ENCODE measurements at places on chromosomes 5 and 9. TPM values are rescaled to one million over a fixed set of nuclear protein-coding genes. Genes with fewer than 3 reads are reported as not detected.

GRCh38 chr5:119651486-119651885, 22.1 kb downstream of the FAM170A start:
- no peak for DNase-seq

DNA sequence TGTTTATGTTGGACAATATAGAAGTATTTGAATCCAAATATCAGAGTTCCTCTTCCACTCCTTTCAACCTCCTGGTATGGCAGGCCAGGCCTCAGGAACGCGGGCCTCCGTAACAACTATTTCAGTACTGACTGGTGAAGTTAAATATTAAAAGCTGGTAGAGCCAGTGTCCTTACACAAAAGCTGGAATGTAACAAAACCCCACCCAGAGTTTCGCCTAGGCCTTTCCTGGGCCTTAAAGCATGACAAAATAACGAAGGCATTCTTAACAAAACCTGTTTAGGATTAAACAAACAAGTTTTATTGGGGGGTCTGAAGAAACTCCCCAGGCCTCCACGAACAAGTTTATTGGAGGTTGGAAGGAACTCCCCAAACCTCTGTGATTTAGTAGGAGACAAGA, 61.6 kb upstream of the GNE start:
- no peak for DNase-seq

GRCh38 chr5:111779260-111779921, 22.4 kb upstream of the NREP start:
- DNase-seq = no peak

GRCh38 chr9:133814586-133815208, 76.5 kb upstream of the SARDH start:
- DNase-seq = no peak

DNA sequence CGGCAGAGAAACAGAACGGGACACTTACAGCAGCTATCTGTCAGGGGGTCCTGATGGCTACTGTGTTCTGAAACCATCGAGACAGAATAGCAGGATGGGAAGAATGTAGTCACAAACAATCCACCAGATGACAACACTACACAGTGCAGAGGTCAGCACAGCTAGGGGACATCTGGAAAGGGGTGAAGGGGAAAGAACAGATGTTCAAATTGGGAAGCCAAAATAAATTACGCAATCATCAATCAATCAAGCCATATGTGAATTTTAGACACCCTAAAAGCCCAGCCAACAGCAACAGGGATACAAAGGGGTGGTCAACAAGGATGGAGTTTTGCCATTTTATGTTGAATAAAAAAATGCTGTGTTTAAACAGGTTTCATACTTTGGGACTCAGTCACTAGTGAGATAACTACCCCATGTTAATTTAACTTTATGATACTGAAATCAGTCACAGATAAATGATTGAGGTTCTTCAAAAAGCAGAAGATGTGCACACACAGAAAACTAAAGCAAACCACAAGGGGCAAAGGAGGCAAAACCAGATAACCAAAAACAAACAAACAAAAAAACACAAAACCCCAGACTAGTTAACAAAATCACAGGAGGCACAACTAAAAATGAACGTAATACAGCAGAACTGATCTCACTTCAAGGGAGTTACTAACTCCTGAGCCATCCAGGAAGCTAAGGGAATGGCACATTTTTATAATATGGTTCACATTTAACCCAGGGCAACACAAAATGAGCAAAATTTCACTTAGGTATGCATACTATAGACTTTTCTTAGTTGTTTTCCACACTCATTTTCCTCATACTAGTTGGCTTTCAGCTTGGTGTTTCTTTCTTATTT, 65.9 kb downstream of the HABP4 start:
- no peak for DNase-seq

DNA sequence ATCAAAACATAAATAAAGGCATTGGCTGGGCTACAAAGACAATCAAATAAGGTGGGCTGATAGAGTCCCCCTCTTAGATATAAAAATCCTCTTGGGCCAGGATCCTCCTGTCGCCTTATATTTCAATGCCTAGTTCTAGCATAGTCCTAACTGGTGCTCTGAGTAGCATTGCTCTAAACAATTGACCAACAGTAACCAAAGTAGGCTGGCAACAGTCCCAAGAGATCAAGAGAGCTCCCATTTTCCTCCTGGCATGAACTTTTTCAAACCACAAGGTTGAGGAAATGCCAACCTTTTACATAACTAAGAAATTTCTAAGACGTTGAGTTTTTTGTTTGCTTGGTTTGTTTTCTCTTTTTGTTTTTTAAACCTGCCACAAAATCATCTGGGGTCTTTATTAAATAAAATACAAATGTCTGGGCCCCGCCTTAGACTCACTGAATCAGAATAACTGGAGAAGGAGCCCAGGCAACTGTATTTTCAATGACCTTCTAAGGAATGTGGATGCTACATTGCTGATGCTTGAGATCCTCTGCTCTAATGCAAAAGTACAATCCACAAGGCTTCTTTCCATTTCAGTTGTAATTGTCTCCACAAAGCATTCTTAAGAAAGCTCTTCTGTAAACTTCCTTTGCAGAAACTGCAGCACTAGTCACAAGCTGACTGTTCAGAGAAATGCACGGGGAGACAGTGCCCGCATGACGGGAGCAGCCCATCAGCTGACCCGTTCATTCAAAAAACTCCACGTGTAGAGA, 2.9 kb downstream of the SLC45A2 start:
- no peak for DNase-seq

- no peak for DNase-seq
These were observed 7.6 kb upstream of the DNAJA1 start for GRCh38 chr9:33017283-33018041.

Gene LCN2
- total RNA-seq = not detected

Gene PARP8
- 53.3 TPM for total RNA-seq

Gene CD14
- total RNA-seq = not detected

Gene FAT2
- not detected for total RNA-seq

Gene PCDHGC4
- total RNA-seq = not detected

Gene SGCD
- 0.07 TPM for total RNA-seq

All from activated T-cell treated with anti-CD3 and anti-CD28 coated beads, Interleukin-2, amount 50 U/mL, for 72 hours (primary cell).